HCEC 1CT (cell line): ENCODE measurements at places on chromosomes 13 and 19.

- no peak for DNase-seq
Measured at GRCh38 chr19:15149737-15150136, 42.5 kb downstream of the SYDE1 start.

- DNase-seq = no peak
Measured at GRCh38 chr13:61045251-61045650, 370.4 kb downstream of the PCDH20 start.

DNA sequence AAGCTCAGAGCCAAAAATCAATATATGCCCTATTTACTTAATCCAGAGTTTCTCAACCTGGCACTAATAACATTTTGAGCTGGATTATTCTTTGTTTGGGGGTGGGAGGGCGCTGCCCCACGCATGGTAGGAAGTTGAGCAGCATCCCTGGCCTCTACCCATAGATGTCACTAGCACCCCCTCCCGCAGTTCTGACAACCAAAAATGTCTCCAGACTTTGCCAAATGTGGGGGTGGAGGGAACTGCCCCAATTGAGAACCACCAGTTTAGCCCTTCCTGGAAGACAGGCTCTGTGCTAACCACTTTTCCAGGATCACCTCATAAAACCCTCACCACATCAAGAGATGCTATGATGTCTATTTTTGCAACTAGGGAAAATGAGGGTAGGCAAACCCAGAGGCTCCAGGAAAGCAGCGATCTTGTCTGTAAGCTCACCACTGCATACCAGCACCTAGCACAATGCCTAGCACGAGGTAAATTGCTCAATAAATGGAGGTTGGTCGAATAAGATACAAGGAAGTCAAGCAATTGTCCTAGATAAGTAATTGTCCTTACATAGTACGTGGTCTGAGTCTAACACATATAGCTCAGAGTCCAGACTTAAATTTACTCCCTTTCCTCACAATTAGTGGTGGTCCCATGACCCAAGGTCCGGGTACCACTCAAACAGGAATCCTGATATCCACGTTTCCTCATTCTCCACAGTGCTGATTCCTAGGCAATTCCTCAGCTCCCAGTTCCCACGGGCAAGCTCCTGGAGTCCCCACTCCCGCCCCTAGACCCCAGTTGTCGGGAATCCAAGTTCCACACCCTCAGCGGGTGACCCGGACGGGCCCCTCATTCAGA lies 892 bp downstream of the TRIR start:
- peak; percentile 53 for DNase-seq

DNA sequence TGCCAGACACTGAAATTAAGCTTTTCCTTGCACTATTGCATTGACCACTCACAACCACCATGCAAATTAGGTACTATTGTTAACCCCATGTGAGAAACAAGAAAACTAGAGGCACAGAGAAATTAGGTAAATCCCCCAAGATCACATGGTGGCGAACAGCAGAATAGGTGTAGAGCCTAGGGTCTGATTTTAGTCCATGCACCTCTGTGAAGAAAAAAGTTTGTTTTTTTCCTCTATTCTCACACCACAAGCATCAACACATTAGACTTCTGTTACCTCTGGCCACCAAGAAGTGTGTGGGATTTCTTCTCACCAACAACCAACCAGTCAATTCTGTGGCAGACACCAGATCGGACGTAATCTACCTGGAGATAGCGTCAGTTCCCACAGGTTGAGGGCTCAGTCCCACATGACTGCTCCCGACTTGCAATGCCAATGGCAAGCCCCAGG lies 391.9 kb downstream of the COG6 start:
- DNase-seq = no peak

DNA sequence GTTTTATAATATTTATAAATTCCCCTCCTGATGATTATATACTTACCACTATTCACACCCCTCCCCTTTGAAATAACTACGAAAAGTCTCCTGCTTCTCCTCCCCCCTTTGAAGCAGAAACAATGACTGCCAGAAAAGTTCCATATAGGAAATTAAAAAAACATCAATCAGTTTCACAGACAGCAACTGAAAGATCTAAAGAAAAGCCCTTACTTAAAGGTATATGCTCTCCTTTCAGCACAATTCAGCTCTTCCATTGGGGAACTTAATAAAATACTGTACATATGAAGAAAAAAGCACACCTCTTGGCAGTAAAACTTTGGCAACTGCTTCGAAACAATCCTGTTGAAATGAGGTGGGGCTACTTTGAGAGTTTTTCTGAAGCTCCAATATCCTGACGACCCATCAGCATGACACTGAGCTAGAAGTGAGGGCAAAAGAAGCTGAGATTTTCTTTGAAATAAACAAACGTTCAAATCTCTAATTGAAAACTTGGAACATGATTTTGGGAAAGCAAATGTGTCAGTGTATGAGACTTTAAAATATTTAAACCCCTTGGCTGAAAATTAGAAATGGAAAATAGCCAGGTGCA lies 147.6 kb upstream of the RXFP2 start:
- no peak for DNase-seq

DNA sequence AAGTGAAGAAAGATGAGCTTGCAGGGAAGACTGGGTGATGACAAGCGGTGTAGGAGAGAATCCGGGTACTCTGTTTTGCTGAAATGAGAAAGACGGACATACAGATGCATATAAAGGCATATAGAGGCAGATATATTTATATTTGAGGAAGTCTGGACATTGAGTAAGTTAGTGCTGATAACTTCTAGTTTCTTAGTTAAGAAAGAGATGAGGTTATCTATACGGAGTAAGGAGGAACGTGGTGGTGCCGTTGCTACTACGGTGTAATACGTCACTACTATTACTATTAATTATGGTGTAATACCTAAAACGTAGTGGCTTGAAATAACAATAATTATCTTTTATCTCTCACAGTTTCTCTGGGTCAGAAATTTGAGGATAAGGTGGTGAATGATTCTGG lies 9.8 kb upstream of the CPB2 start:
- no peak for DNase-seq

- DNase-seq = no peak
Measured at GRCh38 chr13:26384587-26384986, 130.7 kb downstream of the CDK8 start.

DNA sequence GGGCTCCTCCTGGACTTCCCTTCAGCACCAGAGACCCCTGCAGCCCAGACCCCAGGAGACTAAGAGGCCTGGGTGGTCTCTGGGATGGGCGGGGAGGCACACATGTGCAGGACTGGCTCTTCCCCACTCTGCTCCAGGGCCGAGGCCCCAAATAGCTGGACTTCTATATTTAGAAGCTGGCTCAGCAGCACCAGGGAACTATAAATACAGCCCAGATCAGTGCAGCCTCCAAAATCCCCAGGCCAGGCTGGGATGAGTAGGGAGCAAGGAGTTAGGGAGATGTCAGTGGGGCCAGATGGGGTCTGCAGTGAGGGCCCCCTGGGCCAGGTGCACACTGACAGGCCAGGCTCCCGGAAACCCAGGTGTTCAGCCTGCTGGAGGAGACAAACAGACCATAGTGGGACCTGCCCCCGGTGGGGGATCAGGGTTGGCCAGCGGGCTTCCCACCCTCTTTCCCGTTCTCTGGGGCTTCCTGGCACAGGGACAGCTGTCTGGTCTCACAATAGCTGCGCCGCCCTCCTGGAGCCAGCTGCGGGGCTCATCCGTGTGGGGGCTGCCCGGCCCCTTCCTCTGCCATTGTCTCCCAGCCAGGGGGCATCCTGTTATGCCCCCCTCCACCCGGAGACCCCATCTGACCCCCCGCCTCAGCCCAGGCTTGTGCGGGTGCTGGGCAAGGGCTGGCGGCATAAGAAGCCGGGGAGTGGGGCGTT lies 5.5 kb upstream of the ADGRE5 start:
- DNase-seq = no peak

DNA sequence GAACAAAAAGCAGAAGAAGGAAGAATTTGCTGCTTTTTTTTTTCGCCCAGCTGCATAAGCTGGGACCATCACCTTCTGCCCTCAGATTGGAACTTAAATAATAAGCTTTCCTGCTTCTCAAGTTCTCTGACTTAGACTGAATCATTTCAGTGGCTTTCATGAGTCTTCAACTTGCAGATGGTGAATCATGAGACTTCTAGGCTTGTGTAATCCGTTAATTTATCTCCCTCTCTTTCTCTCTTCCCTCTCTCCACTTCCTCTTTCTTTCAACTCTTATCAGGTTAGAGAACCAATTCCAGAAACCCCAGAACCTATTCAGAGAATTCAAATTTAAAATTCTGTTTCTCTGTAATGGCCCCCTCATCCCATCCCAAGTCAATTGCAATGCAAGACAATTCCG lies 1153.7 kb downstream of the PCDH9 start:
- DNase-seq = peak; percentile 61

- peak; percentile 86 for DNase-seq
Measured at GRCh38 chr19:19040417-19040816, 7.0 kb downstream of the ARMC6 start.

DNA sequence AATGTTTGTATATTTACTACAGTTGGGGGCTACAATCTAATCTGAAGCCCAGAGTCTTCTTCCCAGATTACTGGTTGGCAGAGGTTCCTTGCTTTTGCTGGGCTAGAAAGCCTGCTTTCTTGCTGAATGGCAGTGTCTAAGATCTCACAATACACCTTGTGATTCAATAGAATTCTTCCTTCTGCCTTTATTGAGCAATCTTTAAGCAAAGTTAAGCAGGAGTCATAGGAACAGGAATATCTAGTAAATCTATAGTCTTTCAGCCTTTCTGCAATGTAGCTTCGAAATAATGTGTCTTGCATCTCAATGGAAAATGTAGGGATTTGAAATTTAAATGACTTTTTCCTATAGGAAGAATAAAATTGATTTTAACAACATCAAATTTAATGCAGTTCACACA lies 346.1 kb downstream of the SLITRK1 start:
- DNase-seq = no peak

- DNase-seq = no peak
Measured at GRCh38 chr13:30443957-30444404, 21.7 kb downstream of the UBE2L5 start.

DNA sequence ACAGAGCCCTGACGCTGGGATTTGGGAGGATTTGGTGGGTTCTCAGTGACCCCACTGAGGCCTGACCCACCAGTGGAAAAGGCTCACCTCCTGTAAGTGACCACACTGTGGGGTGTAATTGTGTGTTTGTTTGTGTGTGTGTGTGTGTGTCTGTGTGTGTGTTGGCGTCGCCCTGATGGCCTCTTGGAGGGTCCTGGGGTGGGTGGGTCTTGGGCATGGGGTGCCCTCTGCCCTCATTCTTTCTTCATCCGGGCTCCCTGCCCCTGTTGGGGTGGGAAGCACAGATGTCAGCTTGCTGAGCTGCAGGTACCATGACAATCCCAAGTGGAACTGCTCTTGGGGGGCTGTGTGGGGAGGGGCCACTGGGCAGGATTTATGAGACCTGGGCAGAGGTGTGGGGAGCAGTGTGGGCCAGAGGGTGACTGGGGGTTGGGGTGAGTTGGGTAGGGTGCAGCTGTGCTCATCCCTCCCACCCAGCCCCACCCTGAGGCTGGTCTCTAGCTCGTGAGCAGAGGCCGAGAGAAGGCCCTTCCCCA lies 22.8 kb downstream of the WTIP start:
- DNase-seq = no peak

DNA sequence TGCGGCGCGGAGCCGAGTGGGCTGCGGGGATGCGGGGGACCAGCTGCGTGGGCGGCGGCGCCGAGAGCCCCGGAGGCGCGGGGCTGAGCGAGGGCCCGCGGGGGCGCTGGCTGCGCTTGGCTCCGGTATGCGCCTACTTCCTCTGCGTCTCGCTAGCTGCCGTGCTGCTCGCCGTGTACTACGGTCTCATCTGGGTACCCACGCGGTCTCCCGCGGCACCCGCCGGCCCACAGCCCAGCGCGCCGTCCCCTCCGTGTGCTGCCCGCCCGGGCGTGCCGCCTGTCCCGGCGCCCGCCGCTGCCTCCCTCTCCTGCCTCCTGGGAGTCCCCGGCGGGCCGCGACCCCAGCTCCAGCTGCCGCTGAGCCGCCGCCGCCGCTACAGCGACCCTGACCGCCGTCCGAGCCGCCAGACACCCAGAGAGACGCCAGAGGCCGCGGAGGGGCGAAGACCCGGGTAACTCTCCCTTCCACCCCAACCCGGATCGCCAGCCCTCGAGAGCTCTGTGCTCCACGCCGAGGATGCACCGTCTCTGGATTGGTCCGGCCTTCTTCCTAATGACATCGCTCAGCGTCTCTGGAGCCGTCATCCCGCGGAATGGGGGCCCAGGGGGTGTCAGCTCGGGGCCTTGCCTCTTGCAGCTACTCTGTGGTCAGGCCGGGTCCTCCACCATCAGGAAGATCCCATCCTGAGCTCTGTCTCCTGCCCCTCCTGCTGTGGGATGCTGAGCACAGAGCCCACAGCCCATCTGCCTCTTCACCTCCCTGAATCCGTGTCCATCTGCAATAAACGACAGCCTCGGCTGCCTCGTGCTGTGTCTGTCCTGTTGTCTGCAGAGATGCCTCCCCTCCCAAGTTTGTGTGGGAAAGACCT lies 441 bp downstream of the INAFM1 start:
- DNase-seq = peak; percentile 17

GRCh38 chr19:1018932-1019615 lies 1.8 kb downstream of the TMEM259 start:
- no peak for DNase-seq

- no peak for DNase-seq
Measured at GRCh38 chr13:71156550-71156949, 710.5 kb downstream of the DACH1 start.

DNA sequence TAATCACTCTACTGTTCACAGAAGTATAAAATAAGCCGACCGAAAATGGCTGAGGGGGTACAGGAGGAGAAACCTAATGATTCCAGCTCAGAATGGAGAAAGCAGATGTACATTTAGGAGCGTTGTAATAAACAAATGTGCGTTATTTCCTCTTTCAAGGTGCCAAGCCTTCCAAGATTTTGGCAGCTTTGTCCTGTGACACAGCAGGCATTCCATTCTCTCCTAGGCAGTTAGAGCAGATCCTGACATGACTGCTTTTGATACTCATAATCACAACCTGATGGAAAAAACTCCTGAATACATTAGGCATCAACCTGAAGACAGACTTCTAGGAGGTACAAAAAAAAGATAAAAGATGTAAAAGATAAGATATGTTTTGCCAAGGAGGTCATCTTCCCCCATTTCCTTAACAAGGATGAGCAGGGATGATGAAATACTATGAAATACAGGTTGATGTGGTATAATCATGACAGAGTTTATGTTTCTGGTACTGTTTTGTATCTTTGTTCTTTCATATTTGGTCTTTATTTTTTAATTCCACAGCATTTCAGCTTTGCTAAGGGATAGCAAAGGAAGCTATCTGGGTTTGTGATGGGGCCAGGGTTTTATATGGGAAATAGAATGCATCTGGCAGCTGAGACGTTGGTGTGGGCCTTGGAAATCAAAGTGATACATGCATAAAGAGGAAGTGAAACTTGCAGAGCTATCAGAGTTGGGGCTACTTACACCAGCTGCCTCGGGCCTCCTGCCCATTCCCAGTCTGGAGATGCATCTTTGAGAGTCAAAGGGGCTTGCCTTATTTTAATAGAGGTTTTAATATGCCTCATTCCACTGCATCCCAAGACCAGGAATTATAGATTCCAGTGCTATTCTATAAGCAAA lies 222.5 kb downstream of the OXGR1 start:
- DNase-seq = no peak

DNA sequence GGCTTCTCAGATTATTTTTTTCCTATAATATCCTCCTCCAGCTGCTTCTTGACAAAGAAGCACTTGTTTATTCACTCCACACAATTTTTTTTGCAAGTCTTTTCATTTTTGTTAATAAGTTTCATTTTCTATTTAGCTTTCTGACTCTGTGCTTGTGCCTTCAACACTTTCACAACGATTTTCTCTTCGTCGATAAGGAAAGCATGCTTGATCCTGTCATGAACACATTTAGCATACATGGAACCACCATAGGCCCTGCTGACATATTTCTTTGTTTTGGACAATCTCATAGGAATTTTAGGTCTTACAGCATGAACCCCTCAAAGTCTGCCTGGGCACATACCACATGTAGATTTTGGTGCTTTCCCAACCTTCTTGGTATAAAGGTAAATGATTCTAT lies 346.0 kb downstream of the KCNRG start:
- no peak for DNase-seq
